ENCODE measurements at places on chromosomes 3 and 15.

GRCh38 chr3:184806567-184807271 lies 5.2 kb upstream of the VPS8 start:
- DNase-seq, result no peak

DNA sequence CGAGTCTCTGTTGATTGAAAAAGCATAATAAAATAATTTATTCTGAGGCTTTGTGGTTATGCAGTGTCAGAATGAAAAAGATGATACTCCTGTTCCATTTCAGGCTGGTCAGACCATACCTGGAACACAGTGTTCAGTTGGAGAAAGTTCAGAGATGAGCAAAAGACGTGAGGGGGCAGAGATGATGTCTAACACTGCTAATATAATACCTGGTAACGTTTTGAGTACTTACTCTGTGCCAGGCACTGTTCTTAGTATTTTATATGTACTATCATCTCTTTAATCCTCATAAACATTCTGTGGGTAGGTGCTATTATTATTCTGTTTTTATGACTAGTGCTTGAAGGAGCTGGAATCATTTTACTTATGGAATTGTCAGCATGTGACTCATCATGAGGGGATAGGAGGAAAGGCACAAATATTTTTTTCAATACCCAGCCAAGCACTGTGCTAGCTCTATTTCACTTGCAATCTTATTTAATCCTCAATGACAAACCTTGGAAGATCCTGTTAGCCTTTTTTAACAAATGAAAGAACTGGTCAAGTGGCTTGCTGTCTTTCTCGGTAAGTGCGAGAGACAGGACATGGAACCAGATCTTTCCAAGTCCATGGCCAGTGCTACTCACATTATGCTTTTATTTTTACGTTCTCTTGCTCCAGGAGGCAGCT lies 31.8 kb downstream of the IQGAP1 start:
- no peak for DNase-seq

DNA sequence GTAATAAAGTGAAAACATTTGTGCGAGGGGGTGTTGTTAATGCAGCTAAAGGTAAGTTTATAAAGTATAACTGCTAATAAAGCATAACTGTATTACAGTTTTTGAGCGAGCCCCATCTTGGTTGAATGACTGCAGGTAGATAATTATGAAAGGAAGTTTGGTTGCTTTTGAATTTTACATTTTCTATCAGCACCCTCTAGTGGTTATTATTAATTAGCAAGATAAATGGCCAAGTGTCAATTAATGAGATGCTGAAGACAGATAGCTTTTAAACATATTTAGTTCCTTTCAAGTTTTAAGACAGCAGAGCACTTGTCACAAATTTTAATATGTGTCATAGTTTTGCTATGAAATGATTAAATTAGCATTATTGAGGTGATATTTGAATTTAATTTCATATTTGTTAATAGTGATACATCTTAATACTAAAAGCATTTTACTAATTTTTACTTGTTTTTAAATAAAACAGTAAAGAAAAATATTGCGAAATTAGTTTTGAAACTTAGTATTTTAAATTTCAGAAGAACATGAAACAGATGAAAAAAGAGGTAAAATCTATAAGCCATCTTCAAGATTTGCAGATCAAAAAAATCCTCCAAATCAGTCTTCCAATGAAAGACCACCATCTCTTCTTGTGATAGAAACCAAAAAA lies 15.1 kb downstream of the U2SURP start:
- no peak for DNase-seq

DNA sequence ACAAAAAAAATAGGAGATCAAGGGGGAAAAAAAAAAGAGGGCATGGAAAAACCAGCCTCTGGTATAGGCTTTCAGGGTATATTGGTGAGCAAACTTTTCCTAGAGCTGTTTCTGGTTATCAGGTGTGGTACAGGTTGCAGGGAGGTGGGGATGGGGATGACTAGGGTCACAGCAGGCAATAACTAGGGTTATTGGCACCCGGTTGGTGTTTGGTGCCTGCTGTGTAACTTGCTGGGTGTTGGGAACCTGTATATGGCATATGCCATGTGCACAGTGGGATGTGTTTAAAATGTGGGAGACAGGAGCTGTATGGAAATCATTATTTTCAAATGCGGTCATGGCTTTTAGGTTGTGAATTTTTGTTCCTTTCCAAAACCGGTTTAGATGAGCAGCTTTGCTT lies 119.2 kb downstream of the PTPRG start:
- DNase-seq, result no peak

GRCh38 chr15:82129149-82129692 lies 83.4 kb upstream of the MEX3B start:
- no peak for DNase-seq
